ENCODE measurements at places on chromosomes 16 and 17.

GRCh38 chr16:47036201-47036600, 62.7 kb upstream of the DNAJA2 start:
- no peak for DNase-seq

- DNase-seq: no peak
These were observed 5.7 kb downstream of the ENO3 start for GRCh38 chr17:4956493-4957061.

DNA sequence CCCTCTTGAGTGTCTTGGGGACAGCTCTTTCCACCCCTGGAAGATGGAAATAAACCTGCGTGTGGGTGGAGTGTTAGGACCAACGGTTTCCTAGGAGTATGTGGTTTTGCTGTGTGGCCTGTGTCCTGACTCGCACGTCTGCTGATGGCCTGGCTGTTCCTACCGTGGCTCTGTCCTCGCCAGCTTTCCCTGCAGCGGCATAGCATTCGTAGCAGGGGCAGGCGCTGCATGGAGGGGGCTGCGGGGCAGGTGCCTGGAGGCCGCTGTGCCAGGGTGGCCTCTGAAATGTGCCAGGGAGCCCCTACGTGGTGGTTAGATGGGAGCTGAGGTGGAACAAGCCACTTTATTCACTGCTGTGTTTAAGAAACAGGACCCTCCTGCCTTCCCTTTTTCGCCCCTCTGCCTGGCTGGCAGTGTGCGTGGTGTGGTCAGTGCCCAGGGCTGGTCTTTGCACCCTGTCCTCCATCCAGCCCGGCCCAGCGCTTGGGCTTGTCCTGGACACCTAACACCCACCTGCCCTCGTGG, 10.6 kb downstream of the SLC16A3 start:
- no peak for DNase-seq

DNA sequence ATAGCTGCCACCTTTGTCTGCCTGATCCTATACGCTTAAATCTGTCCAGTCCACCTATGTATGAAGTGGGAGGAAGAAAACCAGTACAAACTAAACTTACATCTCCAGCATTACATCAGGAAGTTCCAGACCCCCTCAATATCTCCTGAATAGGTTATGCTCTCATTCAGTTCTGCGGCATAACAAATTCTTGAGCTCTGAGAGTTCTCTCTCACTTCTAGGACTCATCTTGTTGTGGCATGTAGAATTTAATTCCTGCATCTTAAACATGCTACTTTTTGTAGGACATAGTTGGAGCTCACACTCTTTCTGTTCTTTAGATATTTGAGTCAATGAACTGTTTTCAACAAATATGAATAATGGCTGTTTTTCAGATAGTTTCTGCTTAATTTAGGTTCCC, 662.5 kb downstream of the CDH11 start:
- no peak for DNase-seq

GRCh38 chr17:20302246-20302917, 165.0 kb downstream of the LGALS9B start:
- no peak for DNase-seq

- peak; percentile 9 for DNase-seq
These were observed 33.7 kb upstream of the KDM8 start for GRCh38 chr16:27169511-27170071.

DNA sequence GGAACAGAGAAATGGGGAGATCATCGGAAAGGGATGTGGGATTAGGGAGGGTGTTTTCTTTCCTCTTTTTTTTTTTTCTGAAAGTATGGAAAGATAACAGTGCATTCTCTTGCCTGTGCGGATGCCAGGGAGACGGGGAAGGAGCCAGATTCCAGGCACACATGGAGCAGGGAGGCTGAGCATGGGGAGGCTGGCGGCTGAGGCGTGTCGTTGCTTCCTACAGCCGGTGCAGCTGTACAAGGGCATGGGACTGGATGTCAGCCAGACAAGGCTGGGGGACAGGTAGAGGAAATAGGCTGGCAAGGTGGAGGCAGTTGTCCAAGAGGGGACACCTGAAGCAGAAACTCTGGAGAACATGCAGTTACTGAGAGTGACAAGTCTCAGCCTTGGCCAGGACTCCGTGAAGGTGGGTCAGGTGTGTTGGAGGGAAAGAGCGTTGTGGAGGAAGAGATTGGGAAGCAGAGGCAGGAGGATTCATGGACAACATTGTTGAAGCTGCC, 16.6 kb upstream of the ADORA2B start:
- DNase-seq: no peak

- DNase-seq: no peak
These were observed 46.1 kb downstream of the GTF3C1 start for GRCh38 chr16:27503662-27504061.

DNA sequence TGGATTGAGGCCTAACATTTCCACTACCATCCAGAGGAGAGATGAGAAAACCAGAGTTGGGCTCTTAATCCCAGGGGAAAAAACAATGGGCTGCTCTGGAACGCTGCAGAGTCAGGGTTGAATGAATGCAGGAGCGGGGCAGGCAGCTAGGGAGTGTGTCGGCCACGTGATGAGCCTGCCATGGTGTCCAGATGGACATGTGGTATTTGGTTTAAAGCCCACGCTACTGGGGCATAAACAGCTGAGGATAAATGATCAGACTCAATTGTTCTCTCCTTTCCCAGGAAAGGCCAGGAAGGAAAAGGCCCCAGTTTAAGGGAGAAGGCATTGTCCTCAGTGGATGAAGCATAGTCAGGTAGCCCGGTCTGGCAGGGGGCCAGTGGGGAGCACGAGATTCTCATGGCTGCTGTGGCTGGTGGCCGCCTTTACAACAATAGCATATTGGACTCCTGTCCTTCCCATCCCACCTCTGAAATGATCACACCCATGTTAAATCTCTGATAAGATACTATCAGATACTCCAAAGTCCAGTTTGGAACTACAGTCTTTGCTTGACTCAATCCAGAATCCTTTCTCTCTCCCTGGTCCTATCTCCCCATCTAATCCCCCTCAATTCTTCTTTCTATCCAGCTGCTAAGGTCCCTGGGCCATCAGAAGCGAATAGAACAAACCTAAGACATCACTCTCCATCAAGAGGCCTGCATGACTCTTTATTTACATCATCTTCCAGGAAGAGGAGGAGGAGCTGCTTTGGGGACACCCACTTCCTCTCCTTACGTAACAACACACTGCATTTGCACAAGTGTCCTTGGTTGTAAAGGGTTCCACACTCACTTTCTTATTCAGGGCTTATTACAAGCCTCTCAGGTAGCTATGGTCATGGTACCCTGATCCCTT, 20.4 kb downstream of the CA4 start:
- peak; percentile 35 for DNase-seq

DNA sequence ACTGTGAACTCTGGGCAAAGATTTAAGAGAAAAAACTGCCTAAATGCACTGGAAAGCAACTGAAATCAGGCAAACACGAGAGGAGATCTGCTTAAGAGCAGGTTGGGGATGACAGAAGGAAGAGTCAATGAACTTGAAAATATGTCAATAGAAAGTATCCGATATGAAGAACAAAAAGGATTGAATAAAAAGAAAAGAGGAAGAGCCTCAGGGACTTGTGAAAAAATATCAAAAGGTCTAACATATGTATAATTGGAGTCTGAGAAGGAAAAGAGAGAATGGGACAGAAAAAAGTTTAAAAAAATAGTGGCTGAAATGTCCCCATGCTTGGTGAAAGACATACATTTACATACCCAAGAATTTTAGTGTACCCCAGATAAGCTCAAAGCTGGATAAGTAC, 195.5 kb downstream of the COPRS start:
- peak; percentile 17 for DNase-seq

GRCh38 chr16:25550647-25551046, 141.1 kb upstream of the HS3ST4 start:
- DNase-seq: no peak

GRCh38 chr17:37221865-37222264, 153.9 kb upstream of the C17orf78 start:
- DNase-seq: no peak

GRCh38 chr17:50660042-50660886, 25.6 kb downstream of the ABCC3 start:
- DNase-seq: peak; percentile 80

GRCh38 chr17:63665527-63666214, 34.3 kb downstream of the LIMD2 start:
- no peak for DNase-seq

GRCh38 chr17:60390925-60391470, 935 bp downstream of the USP32 start:
- DNase-seq: peak; percentile 78

DNA sequence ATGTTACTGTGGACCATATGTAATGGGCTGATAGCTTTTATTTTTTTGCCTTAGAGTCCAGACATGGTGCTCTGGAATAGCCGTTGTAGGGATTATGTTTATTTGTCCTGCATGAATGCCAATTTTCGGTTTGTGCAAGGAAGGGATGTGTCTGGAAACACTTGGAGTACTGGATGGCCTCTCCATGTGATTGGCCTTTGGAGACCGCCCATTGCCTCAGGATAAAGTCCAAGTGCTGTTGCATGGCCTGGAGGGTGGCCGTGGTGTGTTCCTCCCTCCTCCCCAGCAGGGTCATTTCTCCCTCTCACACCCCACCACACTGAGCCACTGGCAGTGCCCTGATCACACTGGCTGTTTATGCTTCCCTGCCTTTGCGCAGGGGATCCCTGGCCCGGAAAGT, 93.9 kb downstream of the MSI2 start:
- DNase-seq: peak; percentile 30

Data from adipocyte (in vitro differentiated cells).